Activated CD4-positive, alpha-beta T cell treated with anti-CD3 and anti-CD28 coated beads for 24 hours (primary cell): ENCODE measurements at places on chromosomes 1 and 21.

DNA sequence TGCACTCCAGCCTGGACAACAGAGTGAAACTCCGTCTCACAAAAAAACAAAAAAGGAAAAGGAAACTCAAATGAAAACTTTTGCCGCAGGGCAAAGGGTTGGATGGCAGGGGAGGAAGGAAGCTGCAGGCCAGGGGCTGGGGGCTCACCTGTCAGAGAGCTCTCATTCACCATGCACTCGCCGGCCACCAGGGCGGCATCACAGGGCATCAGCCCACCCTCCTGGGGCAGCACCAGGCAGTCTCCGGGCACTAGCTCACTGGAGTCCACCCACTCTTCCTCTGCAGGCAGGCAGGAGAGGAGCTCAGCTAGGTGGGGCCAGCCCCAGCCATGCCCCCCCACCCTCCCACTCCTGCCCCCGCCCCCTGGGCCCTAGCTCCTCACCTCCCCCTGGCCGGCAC lies 11.9 kb downstream of the ATP13A2 start:
- DNase-seq, result no peak

GRCh38 chr1:222938986-222939385 lies 124.1 kb downstream of the DISP1 start:
- no peak for DNase-seq

- no peak for DNase-seq
Observed at GRCh38 chr1:113976609-113977278, 2.5 kb upstream of the OLFML3 start.

DNA sequence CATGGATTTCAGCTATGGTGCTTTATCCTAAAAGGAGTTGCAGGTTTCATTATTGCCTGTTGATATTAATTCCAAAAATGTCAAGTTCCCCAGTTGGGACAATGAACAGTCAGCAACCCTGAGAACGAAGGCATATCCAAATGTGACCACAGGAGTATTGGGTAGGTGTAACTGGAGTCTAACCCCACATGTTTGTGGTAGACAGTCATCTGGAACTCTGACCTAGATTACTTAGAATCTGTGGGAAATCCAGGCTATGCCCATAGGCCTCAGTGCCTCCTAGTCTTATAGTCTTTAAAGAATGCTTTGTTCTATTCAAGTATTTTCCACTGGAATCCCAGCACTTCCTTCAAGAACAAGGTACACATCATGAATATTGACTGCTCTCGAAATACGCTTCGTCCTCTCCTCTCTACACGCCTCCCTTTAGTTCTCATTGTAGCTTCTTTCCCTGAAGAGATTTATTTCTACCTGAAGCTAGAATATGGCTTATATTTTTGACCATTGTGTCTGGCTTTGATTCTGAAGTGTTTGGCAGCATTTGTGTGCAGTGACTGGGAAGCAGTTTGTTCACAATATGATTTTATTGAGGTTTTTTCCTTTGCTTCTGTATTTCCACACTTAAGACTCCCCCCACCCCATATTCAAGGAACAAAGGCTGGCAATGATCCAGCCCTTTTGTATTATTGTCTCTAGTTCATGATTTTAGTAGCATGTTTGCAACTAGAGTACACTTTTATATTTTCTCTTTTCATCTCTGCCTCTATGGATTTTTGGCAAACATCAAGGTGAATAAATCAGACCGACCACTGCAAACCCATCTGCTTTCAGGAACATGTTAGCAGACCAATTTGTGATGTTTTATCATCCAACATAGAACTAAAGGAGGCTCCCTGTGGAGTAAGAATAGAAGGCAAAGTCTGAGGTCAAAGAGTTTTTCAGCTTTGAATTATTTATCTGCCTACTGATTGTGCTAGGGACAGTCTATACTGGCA lies 178.6 kb downstream of the GPR52 start:
- DNase-seq, result no peak

DNA sequence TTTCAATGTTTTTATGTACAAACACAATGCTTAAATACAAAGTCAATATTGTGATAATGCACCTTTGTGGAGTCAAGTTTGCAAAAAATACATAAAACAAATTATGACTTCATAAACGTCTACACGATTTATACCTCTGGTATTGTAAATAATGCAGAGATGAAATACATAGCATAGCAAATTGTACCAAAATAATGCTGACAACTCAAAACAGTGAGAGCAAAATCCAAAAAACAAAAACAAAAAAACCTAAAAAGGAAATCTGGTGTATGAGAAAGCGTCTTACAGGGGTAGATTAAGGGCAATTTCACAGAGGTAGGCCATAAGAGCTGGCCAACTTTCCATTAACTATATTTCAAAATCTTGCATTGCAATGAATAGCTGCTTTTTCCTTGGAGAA lies 161.5 kb upstream of the LRRC7 start:
- DNase-seq, result no peak

GRCh38 chr1:33396188-33397124 lies 34.4 kb downstream of the PHC2 start:
- DNase-seq, result no peak

- no peak for DNase-seq
Observed at GRCh38 chr1:115632251-115633026, 9.3 kb upstream of the VANGL1 start.

GRCh38 chr1:80444171-80444570 lies 1356.6 kb upstream of the ADGRL2 start:
- no peak for DNase-seq
